ENCODE measurements at places on chromosomes 12 and 14. TPM values are rescaled to one million over a fixed set of nuclear protein-coding genes. Genes with fewer than 3 reads are reported as not detected.
A peak's percentile ranks its signal among the peaks of the same experiment; 100 is the strongest.

GRCh38 chr12:12582895-12583303 is 20.2 kb upstream of the DUSP16 start:
- peak; percentile 67 for DNase-seq
- H3K27me3 ChIP-seq = no peaks in the 10 kb centered on the region
- no peak overlapping the region for H3K27ac ChIP-seq
- no peak overlapping the region for H3K4me3 ChIP-seq

Gene MAP3K9
- total RNA-seq = 19.5 TPM

DNA sequence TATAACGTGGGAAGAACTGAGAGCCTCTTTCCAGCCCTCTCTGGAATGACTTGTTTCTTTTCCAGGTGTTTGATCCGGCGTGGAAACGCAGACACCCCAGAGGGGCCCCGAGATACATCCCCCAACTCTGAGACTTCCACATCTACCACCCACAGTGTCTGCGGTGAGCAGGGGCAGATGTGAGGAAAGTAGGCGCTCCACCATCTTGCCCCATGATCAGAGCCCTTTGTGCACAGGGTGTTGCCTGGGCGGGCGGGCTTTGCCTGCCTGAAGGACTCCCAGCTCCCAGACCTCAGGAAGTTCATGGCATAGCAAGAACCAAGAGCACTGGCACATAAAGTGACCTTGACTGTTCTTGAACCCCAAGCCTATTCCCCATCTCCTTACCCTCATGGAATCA is 2.8 kb downstream of the CARMIL3 start:
- H3K4me1 ChIP-seq = peaks cover 5% of the 10 kb centered on the region
- H3K27ac ChIP-seq = no peak overlapping the region
- no peaks in the 10 kb centered on the region for H3K27me3 ChIP-seq
- H3K4me3 ChIP-seq = no peak overlapping the region
- H3K36me3 ChIP-seq = no peaks in the 10 kb centered on the region
- peak; percentile 15 for DNase-seq

DNA sequence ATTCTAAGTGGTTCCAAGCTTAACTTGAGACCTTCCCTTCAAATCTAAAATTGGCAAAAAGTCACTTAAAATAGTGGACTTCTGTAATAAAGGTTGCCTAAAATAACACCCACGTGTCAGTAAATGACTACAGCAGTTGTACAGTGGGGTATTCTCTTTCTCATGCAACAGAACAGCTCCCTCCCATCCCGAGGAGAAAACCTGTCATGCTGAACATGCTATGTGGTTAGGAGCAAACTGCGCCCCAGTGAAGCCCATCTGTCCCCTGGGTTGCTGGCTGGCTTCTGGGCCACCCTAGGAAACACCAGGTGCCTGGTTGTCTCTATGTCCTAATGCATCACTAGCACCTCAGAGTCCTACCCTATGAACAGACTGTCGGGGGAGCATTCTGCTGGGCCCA is 2.7 kb downstream of the BTBD6 start:
- peaks cover 6% of the 10 kb centered on the region for H3K4me1 ChIP-seq
- H3K27me3 ChIP-seq = no peaks in the 10 kb centered on the region
- H3K27ac ChIP-seq = no peak overlapping the region

- DNase-seq = peak; percentile 76
- peaks cover 18% of the 10 kb centered on the region for H3K4me1 ChIP-seq
- peak overlapping the region; percentile 83 for H3K27ac ChIP-seq
These were observed 23.5 kb upstream of the INF2 start for GRCh38 chr14:104665657-104666522.

DNA sequence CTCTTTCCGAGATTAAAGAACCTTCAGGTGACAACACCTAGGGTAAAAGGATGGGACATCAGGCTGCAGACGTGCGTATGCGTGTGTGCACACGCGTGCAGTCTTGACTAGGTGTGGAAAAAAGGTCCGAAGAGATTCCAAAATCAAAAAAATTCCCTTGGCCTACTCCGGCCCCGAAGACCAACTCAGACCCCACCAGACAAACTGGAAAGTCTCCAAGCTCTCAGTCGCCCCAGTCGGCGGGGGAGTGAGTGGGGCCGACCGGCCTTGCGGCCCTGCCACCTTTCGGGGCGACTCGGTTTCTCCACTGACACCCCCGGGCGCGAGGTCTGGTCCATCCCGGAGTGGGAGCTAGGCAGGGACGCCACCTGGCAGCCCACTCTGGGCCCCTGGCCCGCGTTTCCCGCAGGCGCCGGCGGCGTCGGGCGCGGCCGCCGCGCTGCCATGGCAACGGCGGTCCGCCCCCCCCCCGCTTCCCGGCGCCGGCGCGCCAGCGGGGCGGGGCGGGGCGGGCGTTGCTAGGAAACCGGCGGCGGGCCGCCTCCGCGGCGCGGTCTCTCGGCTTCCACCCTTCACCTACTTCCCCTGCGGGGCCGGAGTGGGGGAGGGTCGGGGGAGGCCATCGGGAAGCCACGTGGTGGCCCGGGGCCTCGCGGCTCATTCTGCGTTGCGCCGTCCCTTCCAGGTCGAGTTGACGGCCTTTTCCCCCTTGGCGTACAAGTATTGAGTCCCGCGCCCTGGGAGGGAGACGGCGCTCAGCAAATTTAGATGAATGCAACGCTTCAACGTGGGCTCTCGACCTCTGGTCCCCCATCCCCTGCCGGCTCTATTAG is 253.1 kb downstream of the EFCAB11 start:
- no peaks in the 10 kb centered on the region for H3K36me3 ChIP-seq
- H3K27me3 ChIP-seq = no peaks in the 10 kb centered on the region
- H3K27ac ChIP-seq = peak overlapping the region; percentile 91

DNA sequence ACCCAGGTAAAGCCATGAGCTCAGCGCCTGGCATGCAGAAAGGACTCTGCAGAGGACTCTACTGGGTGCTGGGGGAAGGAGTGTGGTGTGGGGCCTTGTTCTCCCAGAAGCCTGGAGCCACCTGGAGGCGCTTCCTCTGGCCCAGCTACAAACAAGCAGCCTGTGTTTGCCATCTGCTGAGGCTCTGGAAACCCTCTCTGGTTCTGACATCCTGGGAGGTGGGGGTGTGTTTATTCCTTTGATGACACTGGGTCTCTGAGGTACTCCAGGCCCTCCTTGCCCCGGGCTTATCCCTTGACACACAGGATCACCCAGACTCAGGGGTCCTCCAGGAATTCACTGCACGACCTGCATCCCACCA is 44.9 kb downstream of the RNF34 start:
- DNase-seq = no peak
- H3K4me3 ChIP-seq = no peak overlapping the region
- no peak overlapping the region for H3K27ac ChIP-seq
- no peaks in the 10 kb centered on the region for H3K4me1 ChIP-seq

- DNase-seq = no peak
- H3K27ac ChIP-seq = peak overlapping the region; percentile 45
- H3K36me3 ChIP-seq = no peaks in the 10 kb centered on the region
- H3K4me1 ChIP-seq = no peaks in the 10 kb centered on the region
- H3K27me3 ChIP-seq = no peaks in the 10 kb centered on the region
These were observed 12.7 kb downstream of the AGAP2 start for GRCh38 chr12:57725851-57726150.

DNA sequence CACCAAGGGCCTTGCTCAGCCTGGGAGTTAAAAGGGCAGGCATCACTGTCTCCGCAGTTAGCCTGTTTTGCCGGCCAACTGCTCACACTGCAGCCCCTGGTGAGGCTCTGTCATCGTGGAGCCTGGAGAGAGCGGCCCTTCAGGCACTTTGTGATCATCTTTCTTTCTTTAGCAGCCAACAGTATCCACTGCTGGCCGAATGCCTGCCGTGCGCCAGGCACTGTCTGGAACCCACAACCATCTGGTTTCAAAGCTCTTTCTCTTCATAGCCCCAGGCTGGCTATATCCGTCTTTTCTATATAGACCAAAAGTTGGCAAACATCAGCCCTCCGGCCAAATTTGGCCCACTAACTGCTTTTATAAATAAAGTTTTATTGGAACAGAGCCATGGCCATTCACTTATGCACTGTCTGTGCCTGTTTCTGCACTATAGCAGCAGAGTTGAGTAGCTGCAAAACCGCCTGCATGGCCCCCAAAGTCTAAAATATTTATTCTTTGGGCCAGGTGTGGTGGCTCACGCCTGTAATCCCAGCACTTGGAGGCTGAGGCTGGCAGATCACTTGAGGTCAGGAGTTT is 29.5 kb downstream of the SLC8B1 start:
- H3K27me3 ChIP-seq = no peaks in the 10 kb centered on the region
- no peak overlapping the region for H3K27ac ChIP-seq
- no peak for DNase-seq
- H3K4me1 ChIP-seq = peaks cover 3% of the 10 kb centered on the region
- no peak overlapping the region for H3K4me3 ChIP-seq

Gene CELA1
- total RNA-seq = not detected

GRCh38 chr14:23097786-23098185 is 2.5 kb downstream of the C14orf119 start:
- DNase-seq = no peak
- H3K4me3 ChIP-seq = no peak overlapping the region
- no peak overlapping the region for H3K27ac ChIP-seq
- H3K27me3 ChIP-seq = no peaks in the 10 kb centered on the region
- H3K4me1 ChIP-seq = peaks cover 3% of the 10 kb centered on the region

DNA sequence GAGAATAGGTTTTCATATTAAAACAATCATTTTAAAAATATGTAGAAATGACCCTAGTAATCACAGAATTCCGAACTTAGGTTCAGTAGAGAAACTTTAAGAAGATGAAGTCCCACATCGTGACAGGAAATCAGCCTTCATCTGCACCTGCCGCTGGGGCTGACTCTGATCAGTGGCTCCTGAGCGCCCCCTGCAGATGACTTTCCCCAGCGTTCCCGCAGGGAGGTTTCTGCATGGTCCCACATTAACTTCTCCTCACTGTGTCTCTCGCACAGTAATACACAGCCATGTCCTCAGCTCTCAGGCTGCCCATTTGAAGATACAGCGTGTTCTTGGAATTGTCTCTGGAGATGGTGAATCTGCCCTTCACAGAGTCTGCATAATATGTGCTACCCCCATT is 1131.1 kb downstream of the TMEM121 start:
- no peak for DNase-seq
- no peaks in the 10 kb centered on the region for H3K4me1 ChIP-seq
- H3K27ac ChIP-seq = no peak overlapping the region
- H3K27me3 ChIP-seq = no peaks in the 10 kb centered on the region
- H3K4me3 ChIP-seq = no peak overlapping the region

Gene KRT79
- not detected for total RNA-seq

Data from Caco-2 (cell line).